ENCODE measurements at places on chromosomes 1 and 21. TPM values are rescaled to one million over a fixed set of nuclear protein-coding genes. Genes with fewer than 3 reads are reported as not detected.

- H3K27ac ChIP-seq: peak overlapping the region; percentile 9
- peaks cover 11% of the 10 kb centered on the region for H3K4me1 ChIP-seq
- H3K36me3 ChIP-seq: no peaks in the 10 kb centered on the region
- no peaks in the 10 kb centered on the region for H3K27me3 ChIP-seq
- H3K4me3 ChIP-seq: no peak overlapping the region
- no peak for DNase-seq
Observed at GRCh38 chr1:20194757-20195461, 8.6 kb upstream of the PLA2G2C start.

DNA sequence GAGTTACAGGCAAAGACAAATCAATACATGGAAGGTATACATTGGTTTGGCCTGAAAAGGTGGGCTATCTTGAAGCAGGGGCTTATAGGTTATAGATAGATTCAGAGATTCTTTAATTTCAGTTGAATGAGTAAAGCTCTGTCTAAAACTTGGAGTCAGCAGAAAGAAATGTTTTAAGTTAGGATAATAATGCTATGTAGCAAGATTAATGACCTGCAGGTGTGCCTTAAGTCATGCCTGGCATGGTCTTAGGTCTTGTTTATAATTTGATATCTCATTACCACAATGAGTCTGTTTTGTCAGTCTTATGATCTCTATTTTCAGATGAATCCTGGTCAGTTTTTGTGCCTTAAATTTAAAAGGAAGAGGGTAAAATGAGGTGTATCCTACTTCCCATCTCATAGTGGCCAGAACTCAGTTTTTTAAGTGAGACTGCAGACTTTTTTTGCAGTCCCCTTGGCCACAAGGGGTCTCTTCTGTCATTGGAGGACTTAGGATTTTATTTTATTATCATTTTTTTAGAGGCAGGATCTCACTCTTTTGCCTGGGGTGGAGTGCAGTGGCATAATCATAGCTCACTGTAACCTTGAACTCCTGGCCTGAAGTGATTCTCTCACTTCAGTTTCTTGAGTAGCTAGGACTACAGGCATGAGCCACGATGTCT is 21.3 kb upstream of the PGBD2 start:
- H3K4me1 ChIP-seq: no peaks in the 10 kb centered on the region
- DNase-seq: no peak
- H3K27me3 ChIP-seq: no peaks in the 10 kb centered on the region
- no peak overlapping the region for H3K4me3 ChIP-seq

COP1 gene
- 72.2 TPM for total RNA-seq

DNA sequence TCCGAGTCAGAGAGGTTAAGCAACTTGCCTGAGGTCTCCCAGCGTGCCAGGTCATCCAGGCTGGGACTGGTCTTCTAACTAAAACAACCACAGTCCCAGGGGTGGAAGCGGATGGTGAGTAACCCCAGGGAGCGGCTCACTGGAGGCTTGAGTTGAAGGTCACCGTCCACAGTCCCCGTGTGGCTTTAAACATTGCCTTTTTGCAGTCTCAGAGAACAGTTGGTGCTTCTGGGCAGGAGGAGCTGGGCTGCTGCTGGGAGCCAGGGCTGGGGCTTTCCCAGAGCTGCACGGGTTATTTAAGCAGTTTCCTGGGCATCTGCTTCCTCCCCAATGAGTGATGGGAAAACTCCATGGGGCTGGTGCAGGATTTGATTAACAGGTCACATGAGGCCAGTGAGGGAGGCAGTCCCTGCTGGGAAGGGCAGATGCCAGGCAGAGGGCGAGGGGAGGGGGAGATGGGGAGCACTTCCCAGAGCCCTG is 12.3 kb downstream of the ARHGEF10L start:
- no peaks in the 10 kb centered on the region for H3K27me3 ChIP-seq
- H3K4me3 ChIP-seq: no peak overlapping the region
- H3K36me3 ChIP-seq: no peaks in the 10 kb centered on the region
- H3K27ac ChIP-seq: peak overlapping the region; percentile 51

- no peaks in the 10 kb centered on the region for H3K4me1 ChIP-seq
- no peak overlapping the region for H3K27ac ChIP-seq
- H3K27me3 ChIP-seq: no peaks in the 10 kb centered on the region
- H3K36me3 ChIP-seq: no peaks in the 10 kb centered on the region
- DNase-seq: no peak
- H3K4me3 ChIP-seq: no peak overlapping the region
Observed at GRCh38 chr1:25095635-25096200, 136.6 kb downstream of the SYF2 start.

GRCh38 chr1:231058416-231059109 is 18.5 kb upstream of the FAM89A start:
- H3K36me3 ChIP-seq: no peaks in the 10 kb centered on the region
- H3K27ac ChIP-seq: no peak overlapping the region
- no peaks in the 10 kb centered on the region for H3K27me3 ChIP-seq
- no peaks in the 10 kb centered on the region for H3K4me1 ChIP-seq

GRCh38 chr1:116674751-116675150 is 7.2 kb upstream of the IGSF3 start:
- no peak for DNase-seq
- no peak overlapping the region for H3K27ac ChIP-seq
- no peaks in the 10 kb centered on the region for H3K36me3 ChIP-seq
- no peaks in the 10 kb centered on the region for H3K27me3 ChIP-seq
- H3K4me1 ChIP-seq: peaks cover 6% of the 10 kb centered on the region
- H3K4me3 ChIP-seq: no peak overlapping the region

DNA sequence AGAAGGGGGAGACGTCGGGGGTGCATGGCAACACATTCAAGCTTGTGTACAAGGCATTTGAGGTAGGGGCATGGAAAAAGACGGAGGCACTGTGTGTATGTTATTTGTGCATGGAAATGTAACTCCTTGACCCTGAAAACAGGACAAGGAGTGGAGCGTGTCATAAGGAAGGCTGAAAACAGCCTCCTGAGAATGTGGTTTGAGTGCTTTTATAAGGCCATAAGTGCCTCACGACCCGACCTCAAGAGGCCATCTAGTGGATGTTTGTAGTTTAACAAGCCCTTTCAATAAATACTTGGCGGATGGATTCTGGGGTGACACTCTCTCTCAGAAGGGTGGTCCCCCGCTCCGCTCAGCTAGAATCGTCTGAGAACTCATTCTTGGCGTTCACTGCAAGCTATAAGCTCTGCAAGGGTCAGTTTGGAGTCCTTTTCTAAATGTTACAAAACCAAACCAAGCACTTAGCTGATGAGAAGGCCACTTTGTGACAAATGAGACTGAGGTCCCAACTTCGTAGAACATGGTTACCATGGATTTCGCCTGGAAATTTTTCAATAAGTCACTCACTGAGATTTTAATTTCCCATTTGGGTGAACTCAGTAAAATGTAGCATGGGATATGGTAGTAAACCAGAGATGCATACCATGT is 38.8 kb upstream of the CLCA4 start:
- no peak overlapping the region for H3K4me3 ChIP-seq
- DNase-seq: no peak
- no peaks in the 10 kb centered on the region for H3K36me3 ChIP-seq
- H3K27ac ChIP-seq: no peak overlapping the region
- peaks cover 17% of the 10 kb centered on the region for H3K4me1 ChIP-seq

DNA sequence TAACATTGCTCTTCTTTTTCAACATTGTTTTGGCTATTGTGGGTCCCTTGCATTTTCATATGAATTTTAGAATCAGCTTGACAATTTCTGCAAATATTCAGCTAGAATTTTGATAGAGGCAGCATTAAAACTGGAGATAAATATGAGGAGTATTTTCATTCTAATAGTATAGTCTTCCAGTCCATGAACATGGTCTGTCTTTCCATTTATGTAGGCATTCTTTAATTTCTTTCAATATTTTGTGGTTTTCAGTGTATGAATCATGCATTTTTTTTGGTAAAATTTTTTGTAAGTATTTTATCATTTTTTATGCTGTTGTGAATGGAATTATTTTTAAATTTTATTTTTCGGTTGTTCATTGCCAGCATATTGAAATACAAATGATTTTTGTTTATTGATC is 97.2 kb downstream of the DNAH14 start:
- H3K27ac ChIP-seq: no peak overlapping the region
- no peak overlapping the region for H3K4me3 ChIP-seq
- no peaks in the 10 kb centered on the region for H3K4me1 ChIP-seq
- no peaks in the 10 kb centered on the region for H3K27me3 ChIP-seq

DNA sequence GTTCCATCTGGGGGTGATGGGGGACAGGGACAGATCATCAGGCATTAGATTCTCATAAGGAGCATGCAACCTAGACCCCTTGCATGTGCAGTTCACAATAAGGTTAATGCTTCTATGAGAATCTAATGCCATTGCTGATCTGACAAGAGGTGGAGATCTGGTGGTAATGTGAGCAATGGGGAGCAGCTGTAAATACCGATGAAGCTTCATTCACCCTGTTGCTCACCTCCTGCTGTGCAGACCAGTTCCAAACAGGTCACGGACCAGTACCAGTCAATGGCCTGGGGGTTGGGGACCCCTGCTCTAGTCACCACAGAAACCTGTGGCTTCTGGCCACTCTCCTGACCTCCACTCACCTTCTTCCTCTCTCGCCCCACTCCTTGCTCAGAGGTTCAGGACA is 229.9 kb downstream of the PTPRU start:
- no peaks in the 10 kb centered on the region for H3K27me3 ChIP-seq
- no peaks in the 10 kb centered on the region for H3K36me3 ChIP-seq
- H3K4me3 ChIP-seq: no peak overlapping the region
- no peaks in the 10 kb centered on the region for H3K4me1 ChIP-seq

PTGS2 gene
- 11.5 TPM for total RNA-seq

GRCh38 chr1:54337928-54338327 is 68.3 kb downstream of the SSBP3 start:
- peaks cover 71% of the 10 kb centered on the region for H3K4me1 ChIP-seq
- H3K36me3 ChIP-seq: no peaks in the 10 kb centered on the region
- H3K27ac ChIP-seq: no peak overlapping the region
- no peak overlapping the region for H3K4me3 ChIP-seq
- DNase-seq: no peak

GRCh38 chr1:97767381-97767780 is 153.5 kb downstream of the DPYD start:
- DNase-seq: no peak
- no peaks in the 10 kb centered on the region for H3K27me3 ChIP-seq
- H3K4me1 ChIP-seq: no peaks in the 10 kb centered on the region
- H3K27ac ChIP-seq: no peak overlapping the region
- no peak overlapping the region for H3K4me3 ChIP-seq

GRCh38 chr1:214864896-214865688 is 217.4 kb upstream of the KCNK2 start:
- no peaks in the 10 kb centered on the region for H3K36me3 ChIP-seq
- H3K27me3 ChIP-seq: no peaks in the 10 kb centered on the region
- no peak overlapping the region for H3K4me3 ChIP-seq
- no peak for DNase-seq
- H3K4me1 ChIP-seq: no peaks in the 10 kb centered on the region

DNA sequence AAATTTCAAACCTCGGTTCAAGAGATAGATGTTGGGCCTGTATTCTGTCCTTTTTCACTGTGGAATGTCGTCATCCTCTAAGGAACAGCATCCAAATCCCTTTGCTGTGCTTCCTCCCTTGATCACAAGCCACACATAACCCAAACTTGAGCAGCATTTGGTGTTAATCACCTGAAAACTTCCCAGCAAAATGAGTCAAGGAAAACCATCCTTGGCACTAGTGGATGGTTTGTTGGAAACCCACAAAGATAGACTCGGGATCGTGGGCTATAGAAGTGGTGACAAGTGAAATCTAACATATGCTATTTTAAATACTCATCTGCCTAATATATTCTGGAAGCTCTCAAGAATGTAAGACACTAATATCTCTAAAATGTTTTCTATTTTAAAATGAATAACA is 459.1 kb downstream of the SETD4 start:
- no peak for DNase-seq
- H3K4me1 ChIP-seq: no peaks in the 10 kb centered on the region
- no peak overlapping the region for H3K4me3 ChIP-seq
- no peak overlapping the region for H3K27ac ChIP-seq

GRCh38 chr1:35488336-35488735 is 68.9 kb downstream of the KIAA0319L start:
- no peak overlapping the region for H3K27ac ChIP-seq
- no peak for DNase-seq
- H3K4me3 ChIP-seq: no peak overlapping the region
- no peaks in the 10 kb centered on the region for H3K27me3 ChIP-seq
- peaks cover 5% of the 10 kb centered on the region for H3K4me1 ChIP-seq

GRCh38 chr1:1069056-1069710 is 4.9 kb downstream of the RNF223 start:
- peak overlapping the region; percentile 40 for H3K4me3 ChIP-seq
- DNase-seq: no peak
- peaks cover 24% of the 10 kb centered on the region for H3K4me1 ChIP-seq
- H3K36me3 ChIP-seq: no peaks in the 10 kb centered on the region

IL19 gene
- total RNA-seq: not detected

DNA sequence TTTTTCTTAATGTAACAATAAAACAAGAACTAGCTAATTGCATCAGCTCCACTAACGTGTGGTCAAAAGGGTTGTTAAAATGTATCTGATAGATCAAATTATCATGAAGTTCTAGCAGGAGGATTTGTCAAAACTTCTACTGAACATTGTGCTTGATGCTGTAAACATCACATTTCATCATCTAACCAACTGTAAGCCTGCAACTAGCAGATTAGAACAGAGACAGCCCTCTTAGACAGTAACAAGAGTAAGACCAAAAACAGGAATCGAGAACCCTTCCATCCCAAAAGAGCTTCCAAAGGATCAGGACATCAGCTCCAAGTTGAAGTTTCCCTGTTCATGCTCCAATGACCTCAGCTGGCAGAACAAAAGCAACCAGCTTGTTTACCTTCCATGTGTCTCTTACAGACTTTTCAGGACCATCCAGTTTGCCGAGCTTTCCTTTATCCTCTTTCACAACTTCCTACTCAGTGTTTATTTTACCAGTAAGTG is 44.6 kb downstream of the NIBAN1 start:
- H3K4me1 ChIP-seq: peaks cover 11% of the 10 kb centered on the region
- no peak overlapping the region for H3K27ac ChIP-seq
- no peaks in the 10 kb centered on the region for H3K27me3 ChIP-seq
- no peaks in the 10 kb centered on the region for H3K36me3 ChIP-seq
- DNase-seq: no peak
- no peak overlapping the region for H3K4me3 ChIP-seq
